ENCODE measurements at places on chromosomes 2 and 18.

- DNase-seq, result no peak
Observed at GRCh38 chr18:59567431-59567830, 129.8 kb downstream of the CCBE1 start.

DNA sequence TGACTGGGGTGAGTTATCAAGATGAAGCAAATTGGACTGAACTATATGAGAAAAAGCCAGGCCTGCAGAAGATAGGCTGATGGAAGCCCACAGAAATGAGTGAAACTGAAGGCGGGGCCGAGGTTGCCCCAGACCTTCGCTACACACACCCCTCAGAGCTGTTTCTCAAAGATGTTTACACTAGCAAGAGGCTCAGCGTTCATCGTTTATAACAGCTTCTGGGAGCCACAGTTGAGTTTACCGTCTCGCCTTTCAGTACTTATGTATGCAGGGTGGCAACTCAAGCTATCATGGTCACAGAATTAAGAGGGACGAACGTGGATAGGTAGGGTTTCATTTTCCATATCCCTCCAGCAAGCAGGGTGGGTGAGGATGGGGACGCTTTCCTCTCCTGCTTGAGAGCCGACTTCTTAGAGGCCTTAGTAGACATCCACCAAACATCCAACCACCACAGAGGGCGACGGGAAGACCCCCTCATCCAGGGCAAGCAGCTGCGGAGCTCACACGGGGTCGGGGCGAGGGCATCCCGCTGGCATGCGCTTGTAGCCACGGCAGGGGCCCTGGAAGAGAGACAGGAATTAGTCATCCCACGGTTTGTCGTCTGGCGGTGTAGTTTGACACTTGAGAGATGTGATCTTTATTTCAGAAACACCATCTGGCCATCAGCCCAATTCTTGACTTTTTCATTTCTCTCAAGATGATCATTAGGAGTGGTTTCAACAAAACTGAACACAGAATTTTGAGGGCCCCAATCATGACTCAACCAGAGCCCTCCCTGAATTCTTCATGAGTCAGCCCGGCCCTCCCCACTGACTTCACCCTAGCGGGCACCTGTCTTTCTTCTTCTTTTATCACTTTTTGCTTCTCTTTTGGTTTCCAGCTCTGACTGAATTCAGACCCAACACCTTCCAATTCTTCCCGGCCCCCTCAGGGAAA, 109.1 kb upstream of the CTDP1 start:
- DNase-seq, result no peak

DNA sequence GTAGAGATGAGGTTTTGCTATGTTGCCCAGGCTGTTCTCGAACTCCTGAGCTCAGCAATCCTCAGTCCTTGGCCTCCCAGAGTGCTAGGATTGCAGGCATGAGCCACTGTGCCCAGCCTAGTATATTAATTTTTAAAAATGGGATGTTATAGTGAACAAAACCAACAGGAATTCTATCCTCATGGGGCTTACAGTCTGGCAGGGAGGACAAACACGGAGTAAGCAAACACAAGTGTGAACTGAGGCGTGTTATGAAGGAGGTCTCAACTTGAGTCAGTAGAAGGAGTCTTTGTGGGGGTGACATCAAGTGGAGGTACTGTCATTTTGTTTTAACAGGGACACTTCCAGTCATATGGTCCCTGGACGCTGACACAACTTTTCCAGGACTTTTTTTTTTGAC, 33.1 kb downstream of the EMILIN2 start:
- no peak for DNase-seq

- DNase-seq, result no peak
Observed at GRCh38 chr2:77395011-77395410, 127.2 kb downstream of the LRRTM4 start.

- DNase-seq, result no peak
Observed at GRCh38 chr2:146229508-146230155, 1615.2 kb upstream of the ACVR2A start.

DNA sequence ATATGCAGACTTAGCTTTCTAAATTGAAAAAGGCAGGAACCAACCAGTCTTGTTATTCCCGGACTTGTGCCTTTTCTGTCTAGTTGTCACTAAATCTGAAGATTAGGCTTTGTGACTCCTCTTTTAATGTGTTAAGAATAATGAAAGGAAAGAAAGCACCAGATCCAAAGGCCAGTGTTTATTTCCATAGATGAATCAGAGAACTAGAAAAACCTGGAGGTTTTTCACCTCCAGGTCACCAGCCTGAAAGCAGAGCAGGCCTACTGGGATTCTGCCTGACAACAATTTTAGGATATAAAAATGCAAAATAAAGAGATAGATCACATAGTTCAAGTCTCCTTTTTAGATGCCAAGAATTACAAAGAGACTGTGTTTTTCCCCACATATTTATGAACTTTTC, 160.4 kb downstream of the GULP1 start:
- DNase-seq, result no peak

GRCh38 chr2:54455131-54455562, 980 bp upstream of the SPTBN1 start:
- DNase-seq, result no peak

DNA sequence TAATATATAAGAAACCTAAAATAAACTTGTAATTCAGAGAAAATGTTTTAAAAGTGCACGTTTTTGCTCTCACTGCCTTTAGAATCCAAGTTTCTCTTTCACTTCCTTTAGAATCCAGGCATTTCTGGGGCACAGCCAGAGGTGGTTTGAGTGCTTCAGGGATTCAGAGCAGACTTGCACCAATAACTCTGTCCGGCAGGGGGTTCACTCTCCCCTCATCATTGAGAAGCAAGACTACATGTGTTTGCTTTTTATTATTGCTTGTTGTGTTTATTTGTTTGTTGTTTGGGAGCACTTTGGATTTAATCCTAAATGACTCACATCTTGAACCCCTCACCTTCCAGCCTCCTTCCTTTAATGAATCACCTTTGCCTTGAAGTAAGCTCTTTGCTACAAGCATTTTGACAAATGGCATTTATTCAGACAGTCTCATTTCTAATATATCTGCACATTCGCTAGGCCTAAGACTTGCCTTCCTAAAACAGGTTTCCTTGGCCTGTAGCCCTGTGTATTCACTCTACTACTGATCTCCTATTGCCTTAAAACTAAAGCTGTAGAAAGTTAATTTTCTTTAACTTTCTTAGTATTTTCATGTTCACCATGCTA, 233.5 kb upstream of the ATP5MC3 start:
- peak; percentile 38 for DNase-seq

DNA sequence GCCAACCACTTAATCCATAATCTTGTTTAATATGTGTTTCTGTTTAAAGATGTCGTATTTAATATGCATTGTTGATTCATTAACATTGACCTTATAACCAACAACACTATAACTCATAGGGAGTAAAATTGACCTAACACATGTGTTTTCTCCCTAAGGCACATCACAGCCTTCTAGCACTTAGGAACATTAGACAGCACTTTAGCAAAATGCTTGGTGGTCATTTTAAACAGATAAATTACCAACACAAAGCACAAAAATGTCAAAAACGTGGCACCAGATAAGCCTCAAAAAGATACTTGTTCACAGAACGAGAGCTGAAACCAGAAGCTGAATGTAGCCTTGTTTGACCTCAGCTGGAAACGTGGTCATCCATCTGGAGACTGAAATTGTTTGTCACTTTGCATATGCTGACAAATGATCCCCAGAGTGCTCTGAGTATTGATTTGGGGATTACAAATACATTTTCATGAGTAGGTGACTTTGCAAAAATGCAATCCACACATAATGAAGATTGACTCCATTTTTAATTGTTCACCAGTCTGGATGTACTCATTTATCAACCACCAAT, 139.2 kb downstream of the CCDC102B start:
- no peak for DNase-seq

DNA sequence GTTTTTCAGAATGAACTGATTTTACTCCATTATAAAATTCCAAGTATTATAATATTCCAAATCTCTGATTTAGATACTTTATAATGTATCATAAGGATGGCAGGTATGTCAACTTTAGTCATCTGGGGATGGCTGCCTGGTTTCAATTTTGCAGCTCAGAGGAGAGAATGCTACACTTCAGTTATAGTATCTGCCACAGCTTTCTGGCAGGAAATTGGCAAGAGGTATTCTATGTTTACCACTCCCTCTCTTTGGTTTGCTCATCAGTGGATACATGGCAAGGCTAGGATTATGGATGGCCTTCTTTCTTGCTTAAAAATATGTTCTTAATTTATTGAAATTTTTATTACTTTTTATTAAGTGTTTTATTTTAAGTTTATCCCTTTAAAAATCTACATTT, 67.0 kb upstream of the TNFRSF11A start:
- no peak for DNase-seq

- DNase-seq, result no peak
Observed at GRCh38 chr18:58416014-58416703, 212.7 kb downstream of the ALPK2 start.

GRCh38 chr2:43576981-43577892, 18.6 kb downstream of the THADA start:
- DNase-seq, result peak; percentile 45
